Cerebellar nuclear complex (tissue), 1 donor: ENCODE measurements at places on chromosomes 1 and 21.

- DNase-seq, result no peak
Measured at GRCh38 chr1:245538671-245539070, 383.9 kb downstream of the KIF26B start.

DNA sequence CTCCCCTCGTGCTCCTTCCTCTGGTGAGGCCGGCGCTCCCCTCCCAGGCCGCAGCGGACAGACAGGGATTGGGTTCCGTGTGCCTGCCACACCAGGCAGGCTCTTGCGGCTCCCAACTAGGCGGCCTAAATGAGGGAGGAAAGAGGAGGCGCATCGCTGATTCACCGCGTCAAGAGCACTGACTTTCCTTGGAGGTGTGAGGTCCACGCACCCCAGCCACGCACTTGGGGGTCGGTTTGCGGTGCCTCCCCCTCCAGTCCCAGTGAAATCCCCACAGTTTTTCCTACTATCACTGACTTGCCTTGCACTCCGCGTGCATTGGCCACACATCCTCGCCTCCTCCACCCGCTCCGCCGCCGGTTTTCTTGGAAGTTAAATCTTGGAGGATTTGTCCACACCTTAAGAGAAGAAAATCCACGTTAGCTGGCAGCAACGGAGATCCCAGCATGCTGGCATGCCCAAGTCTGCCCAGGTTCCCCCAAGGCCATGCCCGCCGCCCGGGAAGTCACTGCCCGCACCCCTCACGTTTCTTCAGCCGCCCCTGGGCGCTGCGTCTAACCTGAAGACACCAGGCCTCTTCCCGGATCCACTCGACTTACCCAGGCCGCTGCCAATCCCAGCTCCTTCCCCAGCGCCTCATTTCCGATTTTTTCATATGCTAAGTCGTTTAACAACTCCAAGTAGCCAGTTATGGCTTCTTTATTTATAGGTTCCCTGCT lies 1.1 kb upstream of the FOXD3 start:
- DNase-seq, result no peak

GRCh38 chr21:46301759-46302158 lies 15.6 kb downstream of the YBEY start:
- no peak for DNase-seq

DNA sequence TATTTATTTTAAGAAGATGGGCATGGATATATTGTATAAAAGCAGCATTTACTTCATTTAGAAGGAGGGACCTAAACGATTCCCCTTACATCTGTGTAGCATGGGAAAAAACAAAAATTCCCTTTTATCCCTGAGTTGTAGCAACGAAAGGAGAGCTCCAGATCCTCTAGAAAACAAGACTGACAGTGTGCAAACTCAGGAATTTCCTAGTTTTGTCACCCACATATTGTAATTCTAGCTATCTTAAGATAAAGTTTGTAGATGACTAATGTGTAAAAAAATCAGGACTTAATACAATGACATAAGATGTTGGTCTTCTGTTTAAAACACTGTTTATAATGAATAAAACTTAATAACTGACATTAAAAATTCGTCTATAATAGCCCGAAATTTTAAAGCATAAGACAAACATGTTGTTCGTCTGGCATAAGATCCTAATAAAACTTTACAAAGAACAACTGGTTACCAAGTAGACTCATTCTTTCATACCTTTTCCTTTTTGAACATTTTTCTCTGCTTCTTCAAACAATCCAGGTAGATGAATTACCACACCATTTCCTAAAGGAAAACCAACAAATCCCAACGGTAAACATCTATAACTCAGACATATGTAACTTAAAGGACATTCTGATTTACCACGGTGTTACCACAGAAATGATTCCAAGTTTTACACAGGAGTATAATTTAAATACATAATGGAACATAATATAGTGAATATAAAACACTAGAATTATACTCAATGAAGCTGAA lies 15.2 kb downstream of the ADSS2 start:
- no peak for DNase-seq

GRCh38 chr1:199691540-199691939 lies 336.0 kb upstream of the NR5A2 start:
- DNase-seq, result no peak

DNA sequence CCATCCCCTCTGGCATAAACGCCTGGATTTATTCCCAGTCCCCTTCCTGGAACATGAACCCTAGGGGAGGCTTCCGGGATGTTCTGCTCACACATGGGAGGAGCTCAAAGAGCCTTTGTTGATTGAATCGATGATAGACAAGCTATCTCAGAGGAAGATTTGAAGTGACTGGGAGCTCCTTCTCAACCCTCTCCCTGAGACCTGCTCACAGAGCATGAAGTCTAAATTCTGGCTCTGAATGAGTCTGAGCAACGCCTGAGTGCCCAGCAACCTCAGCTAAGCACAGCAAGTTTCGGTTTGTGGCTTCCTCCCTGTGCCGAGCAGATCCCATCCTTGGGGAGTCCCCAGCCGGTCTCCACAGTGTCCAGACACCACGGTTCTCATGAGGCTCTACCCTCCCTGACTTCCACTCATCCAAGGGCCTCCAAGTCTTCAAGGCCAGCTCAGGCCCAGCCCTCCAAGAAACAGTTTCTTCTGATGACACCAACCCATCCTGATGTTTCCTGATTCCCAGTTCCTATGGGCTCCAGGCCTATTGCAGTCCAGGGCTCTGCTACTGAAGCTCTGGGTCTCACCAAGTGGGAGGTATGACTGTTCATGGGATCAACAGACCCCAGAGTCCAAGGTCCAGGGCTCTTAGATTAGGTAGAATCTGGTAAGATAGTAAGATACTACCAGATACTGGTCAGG lies 190.8 kb downstream of the DYRK1A start:
- DNase-seq, result no peak

DNA sequence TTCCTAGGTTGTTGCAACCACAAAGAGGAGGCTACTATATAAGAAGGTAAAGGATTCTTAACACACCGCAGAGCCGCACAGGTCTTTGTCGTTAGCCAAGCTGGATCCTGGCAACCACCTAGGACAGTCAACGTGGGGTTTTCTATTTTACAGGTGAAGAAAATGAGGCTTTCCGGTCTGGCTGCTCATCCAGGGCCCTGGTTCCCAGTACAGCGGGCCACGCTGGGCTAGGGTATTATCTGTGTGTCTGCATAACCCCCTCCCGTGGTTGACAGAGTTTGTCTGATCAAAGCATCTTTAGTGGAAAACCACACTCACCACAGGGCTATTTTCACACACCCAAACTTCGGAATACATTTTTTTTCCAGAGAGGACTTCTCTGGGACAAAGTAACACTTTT lies 39.0 kb upstream of the PDE9A start:
- DNase-seq, result no peak

- no peak for DNase-seq
Measured at GRCh38 chr21:42878678-42878992, 704 bp downstream of the WDR4 start.

DNA sequence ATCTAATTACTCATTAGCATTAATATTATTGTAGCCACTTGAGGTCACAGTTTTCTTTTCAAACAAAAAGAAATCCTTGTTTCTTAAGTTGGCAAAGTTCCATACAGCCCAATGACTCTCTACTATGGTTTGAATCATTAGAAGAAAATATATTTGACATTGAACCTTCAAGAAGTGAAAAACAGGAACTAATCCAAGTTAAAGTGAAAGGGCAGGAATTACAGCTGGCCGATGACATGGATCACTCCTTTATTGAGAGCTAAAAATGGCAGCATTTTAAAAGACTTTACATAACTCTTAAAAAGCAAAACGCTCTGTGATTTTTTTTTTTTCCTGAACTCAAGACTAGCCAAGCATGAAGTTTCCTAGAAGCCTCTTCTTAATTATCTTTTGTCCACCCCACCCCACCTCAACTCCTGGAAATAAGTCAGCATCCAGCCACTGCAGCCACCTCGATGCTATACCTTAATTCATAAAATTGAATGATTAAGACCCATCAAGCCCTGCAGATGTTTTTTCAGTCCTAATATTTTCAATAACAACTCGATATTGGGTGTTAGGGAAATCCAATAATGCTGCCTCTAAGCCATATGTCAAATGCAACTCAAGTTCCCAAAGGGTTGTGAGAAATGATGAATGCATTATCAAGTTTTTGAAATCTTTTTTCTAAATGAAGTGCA lies 323.1 kb downstream of the HHIPL2 start:
- no peak for DNase-seq

- DNase-seq, result no peak
Measured at GRCh38 chr1:221234791-221235190, 355.5 kb downstream of the HLX start.

GRCh38 chr1:55503663-55504305 lies 288.6 kb upstream of the USP24 start:
- DNase-seq, result no peak

GRCh38 chr1:119385650-119386049 lies 17.1 kb downstream of the HAO2 start:
- DNase-seq, result no peak

DNA sequence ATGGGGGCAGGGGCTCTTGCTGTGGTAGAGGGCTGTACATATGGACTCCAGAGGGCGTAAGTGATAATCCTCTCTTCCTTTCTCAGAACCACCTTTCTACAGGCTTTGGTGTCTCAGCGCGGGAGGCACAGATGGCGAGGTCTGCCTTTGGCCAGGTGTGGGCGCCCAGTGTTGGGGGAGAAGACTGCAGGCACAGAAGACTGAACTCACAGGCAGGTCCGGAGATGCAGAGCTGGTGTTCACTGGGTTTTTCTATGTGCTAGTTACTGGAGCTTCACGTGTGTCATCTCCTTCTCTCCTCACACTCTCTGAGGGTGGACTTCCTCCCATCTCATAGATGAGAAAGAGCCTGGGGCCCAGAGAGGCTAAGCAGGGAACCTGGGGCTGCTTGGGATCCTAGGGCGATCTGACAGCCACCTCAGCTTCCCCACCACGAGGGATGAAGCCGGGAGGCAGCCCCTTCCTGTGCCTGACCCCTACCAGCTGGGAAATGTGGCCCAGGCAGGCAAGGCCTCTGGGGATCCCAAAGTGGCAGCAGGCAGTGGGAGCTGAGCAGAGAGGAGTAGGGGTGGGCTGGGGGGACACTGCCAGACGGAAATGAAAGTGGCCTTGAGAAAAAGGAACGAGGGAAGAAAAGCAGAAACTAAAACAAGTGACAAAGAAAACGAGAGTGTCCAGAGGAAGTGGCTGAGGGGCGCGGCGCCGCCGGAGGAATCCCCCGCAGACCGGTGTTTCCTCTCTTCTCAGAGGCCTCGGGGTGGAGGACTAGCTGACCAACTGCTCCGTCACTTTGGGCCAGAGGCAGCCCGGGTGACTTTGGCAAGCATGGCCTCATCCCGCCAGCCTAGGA lies 191.6 kb downstream of the HIVEP3 start:
- no peak for DNase-seq

DNA sequence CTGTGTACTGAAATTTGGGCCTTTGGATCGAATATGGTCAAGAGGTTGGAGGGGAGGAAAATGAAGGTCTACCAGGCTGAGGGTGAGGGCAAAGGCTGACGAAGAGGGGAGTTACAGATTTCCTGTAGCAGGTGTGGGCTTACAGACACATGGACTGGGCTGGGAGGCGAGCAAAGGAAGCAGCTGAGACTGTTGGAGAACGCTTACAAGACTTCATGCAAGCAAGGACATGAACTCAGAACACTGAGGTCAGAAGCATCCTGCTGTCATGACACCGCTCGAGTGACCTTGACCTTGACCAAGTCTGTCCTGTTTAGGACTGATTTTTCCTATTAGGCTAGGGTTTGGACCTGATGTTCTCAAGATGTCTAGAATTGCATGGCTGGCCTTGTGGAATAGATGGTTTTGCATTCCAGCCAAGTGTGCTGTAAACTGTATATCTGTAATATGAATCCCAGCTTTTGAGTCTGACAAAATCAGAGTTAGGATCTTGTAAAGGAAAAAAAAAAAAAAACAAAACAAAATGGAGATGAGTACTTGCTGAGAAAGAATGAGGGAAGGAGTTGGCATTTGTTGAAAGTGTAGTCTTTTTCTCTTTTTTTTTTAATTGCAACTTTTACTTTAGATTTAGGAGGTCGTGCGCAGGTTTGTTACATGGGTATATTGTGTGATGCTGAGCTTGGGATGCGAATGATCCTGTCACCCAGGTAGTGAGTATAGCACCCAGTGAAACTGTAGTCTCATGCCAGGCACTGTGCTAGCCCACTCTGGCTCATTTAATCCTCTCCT lies 5.8 kb downstream of the ELF3 start:
- no peak for DNase-seq

DNA sequence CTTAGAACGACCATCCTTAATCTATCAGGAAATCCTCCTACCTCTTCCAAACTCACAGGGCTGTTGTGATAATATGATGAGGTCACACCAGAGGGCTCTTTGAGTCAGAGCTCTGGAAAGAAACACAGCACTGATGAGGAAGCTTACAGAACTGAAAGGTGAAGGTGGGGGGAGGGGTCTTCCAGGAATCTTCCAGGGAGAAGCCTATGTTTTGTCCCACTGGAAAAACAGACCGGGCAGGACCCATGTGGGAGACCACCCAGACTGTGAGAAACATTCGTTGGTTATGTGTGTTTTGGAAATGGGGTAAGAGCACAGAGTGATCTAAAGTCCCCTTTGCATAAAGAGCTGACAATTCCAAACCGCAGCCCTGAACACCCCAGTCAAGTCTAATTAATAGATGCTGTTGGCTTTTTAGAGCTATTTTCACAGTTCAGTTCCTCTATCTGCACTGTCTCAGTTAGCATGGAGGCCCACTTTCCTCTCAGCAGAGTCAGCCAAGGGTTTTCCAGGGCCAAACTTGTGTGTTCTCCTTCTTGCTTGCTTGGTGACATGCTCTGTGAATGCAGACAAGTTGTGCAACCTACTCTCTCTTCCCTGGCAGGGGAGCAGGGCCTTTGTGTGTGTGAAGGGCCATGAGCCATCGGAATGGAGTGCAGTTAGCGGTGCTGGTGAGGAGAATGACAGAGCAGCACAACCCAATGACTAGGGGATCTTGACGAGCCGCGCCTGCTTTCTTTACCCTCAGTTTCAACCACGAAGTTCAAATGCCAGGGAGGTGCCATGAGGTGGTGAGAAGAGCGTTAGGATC lies 12.3 kb downstream of the PHLDA3 start:
- DNase-seq, result no peak

- DNase-seq, result no peak
Measured at GRCh38 chr1:235402457-235403200, 35.4 kb downstream of the TBCE start.

- no peak for DNase-seq
Measured at GRCh38 chr1:201098992-201099677, 13.1 kb downstream of the CACNA1S start.

DNA sequence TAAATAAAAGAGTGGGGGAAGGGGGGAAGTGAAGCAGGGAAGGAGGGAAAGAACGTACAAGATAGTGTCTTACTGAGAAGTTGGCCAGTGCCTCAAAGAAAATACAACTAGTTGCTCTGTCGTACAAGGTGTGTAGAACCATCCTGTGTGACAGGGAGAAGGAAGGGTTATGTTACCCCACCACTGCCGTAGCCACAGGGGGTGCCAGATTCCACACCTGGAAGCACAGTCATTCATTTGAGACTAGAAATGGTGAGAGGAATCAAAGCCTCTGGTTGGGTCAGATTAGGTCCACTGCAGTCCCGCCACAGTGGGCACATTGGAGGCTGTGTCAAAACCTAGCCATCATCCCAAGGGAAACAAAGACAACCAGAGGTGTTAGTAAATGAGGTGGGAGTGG lies 2.7 kb upstream of the ERI3 start:
- DNase-seq, result no peak

- DNase-seq, result no peak
Measured at GRCh38 chr1:109040989-109041620, 797 bp downstream of the WDR47 start.
